NCI-H2171 treated with DMSO at 0.1 percent for 48 hours (cell line): ENCODE measurements at places on chromosomes 12 and 14.

- DNase-seq: no peak
These were observed 74.7 kb downstream of the ITPK1 start for GRCh38 chr14:93040982-93041381.

GRCh38 chr12:115507951-115508722, 769.4 kb downstream of the MED13L start:
- no peak for DNase-seq

GRCh38 chr12:10851243-10851858, 2.1 kb upstream of the PRR4 start:
- no peak for DNase-seq

DNA sequence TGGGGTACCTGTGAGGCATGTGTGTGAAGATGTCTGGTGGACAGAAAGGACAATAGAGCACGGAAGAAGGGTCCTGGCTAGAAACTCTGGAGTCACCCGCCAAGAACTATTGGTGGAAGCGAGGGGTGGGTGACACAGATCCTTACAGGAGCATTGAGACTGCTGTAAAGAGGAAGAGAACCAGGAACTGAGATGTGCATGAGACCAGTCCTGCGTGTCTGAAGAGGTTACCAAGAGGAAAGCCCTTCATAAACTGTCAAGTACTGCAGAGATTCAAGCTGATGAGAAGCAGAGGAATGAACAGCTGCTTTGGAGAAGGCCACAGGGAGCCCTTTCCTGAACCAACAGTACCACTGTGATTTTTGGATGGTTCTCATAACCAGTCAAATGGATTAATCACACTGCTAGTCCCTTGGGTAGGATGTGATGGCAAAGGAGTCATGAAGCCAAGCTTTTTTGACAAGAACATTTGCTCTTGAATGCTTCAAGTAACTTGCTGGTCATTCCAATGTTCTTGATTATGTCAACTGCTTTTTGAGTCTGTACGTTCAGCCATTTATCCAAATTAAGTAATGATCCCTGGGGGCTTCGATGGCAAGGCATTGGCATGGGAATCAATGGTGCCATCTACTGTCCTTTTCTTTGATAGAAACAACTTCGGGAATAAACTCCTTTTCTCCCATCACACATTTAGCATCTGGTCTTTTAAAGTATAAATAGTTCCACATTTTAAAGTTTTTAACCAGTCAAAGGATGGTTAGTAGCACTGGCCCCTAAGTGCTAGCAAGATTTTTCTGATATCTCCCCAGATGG, 42.9 kb downstream of the GPR135 start:
- DNase-seq: peak; percentile 39

DNA sequence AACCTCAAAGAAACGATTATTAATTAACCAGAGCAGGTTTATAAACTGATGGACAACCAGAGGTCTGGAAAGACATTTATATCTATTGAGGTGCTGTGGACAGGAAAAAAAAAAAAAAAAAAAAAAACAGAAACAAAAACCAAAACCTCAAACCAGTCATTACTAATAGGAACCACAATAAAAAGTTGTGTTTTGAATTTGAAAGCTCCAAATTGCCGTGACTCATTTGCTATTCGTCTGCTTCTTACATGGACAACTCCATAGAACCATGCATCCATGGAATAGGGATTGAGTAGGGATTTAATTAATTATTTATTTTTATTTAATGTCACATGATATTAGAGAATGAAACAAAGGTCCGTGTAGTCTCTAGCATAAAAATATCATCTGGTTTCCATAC, 134.1 kb upstream of the SSTR1 start:
- DNase-seq: no peak
